Panc1 (cell line): ENCODE measurements at places on chromosomes 11 and 22. TPM values are rescaled to one million over a fixed set of nuclear protein-coding genes. Genes with fewer than 3 reads are reported as not detected.

Gene OR8U1
- total RNA-seq: not detected

DNA sequence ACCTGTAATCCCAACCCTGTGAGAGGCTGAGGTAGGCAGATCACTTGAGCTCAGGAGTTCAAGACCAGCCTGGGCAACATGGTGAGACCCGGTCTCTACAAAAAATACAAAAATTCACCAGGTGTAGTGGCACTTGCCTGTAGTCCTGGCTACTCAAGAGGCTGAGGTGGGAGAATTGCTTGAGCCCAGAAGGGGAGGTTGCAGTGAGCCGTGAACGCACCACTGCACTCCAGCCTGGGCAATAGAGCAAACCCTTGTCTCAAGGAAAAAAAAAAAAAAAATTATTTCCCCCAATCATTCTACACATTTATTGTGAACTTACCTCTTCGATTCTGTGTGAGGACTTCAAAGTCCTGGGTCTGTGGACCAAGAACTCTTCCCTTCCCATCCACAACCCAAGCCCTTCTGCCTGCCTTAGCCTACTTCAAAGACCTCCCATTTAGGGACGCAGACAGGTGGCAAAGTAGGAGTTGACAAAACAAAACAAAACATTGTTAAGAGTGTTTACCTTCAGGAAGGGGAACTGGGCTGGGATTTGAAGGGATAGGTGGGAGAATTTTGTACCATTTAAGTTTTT, 3.8 kb upstream of the WEE1 start:
- DNase-seq: no peak

- DNase-seq: no peak
These were observed 29.0 kb upstream of the ALX4 start for GRCh38 chr11:44338698-44339529.

Gene TBX10
- not detected for total RNA-seq

DNA sequence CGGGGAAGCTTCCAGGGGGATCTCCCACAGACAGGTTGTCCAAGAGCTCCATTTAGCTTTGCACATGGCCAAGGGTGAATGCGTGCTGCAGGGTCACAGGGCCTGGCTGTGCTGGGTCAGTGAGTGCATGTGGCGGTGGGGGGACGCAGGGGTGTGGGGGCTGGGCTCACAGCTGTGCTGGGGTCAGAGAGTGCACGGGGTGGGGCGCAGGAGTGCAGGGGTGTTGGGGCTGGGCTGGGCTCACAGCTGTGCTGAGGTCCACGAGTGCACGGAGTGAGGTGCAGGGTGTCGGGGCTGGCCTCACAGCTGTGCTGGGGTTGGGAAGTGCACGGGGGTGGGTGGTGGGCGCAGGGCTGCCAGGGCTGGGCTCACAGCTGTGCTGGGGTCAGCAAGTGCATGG, 557.7 kb downstream of the BRD1 start:
- DNase-seq: no peak

Gene TUBA8
- total RNA-seq: 1.3 TPM

DNA sequence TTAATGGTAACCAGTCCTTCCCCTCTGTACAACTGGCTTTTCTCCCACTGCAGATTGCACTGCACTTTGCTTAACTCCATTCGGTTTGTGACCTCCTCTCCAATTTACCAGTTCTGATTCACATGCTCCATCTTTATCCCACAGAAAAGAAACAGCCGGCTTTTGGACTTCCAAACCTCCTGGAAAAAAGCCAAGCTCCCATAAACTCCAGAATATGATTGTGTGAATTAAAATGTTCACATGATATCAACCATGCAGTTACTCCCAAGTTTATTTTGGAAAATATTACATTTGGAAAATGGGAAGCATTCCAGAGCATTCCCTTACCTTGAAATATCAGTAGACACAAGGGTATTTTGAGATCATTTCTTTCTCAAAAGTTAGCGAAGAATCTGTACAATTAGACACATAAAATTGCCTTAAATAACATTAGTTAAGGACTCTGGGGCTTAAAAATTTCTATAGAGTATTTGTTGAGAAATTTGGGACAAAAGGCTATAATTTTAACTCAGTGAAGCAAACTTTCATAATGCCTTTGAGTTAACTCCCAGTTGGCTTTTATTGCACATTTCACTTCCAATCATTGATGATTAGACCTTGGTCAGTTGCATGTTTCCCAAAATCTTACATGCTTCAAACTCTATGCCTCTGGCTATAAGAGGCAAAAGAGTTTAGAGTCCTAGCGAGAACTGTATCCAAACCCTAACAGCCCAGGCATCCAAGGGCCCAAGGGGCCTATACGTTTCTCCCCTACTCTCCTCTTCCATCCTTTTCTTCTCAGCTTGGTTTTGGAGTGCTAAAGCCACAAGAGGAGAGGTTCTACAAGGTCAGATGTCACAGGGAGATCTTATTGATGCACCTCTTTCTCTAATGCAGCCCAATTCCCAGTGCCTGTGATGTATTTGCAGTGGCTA, 23.6 kb upstream of the TMEM135 start:
- DNase-seq: no peak

- no peak for DNase-seq
These were observed 728 bp downstream of the TBC1D22A start for GRCh38 chr22:46763051-46763705.

Gene SYT7
- 2.5 TPM for total RNA-seq

DNA sequence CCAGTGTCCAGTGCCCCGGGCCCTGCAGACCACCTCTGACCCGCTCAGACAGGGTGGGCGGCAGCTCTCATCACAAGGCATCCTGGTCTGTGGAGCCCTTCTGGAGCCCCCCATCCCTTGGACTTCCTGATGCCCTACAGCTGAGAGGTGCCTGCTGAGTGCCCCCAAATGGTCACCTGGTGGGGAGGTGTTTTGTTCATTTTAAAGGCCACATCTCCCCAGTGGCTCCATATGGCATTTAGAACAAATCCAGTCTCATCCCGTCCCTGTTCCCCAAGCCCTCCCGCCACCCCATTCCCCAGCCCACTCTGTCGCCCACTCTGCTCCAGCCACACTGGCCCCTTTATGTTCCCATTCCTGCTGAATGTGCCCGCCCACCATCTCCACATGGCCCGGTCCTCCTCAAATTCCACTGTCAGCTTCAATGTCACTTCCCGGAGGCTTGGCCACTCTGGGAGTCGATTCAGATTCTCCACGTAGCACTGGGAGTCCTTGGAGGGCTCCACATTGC, 32.8 kb downstream of the OSBPL5 start:
- DNase-seq: no peak

DNA sequence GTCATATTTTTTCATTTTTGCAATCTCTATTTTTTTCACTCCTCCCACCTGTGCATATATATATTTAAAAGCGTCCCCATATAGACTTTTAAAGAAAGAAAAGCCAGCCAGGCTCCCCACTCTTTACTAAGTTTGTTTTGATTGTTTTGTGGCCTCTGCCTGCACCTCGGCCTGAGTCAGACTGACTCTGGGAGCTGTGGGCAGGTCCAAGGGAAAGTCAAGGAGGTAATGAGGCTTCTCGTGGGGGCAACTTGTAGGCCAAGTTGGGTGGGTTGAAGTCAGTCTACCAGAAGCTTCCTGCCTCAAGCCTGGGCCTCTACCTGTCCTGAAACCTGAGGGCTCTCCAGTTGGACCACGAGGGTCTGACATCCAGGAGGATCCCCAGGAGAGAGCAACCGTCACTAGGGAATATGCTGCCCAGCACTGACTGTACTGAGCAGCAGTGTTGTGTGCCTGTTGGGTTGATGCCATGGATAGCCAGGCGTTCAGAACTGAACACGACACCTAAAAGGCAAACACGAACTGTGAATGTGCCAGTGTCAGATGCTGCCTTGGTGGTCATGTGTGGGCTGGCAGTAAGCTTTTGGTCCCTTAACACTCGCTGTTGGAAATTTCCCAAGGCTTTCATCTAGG, 58.8 kb downstream of the BMAL1 start:
- no peak for DNase-seq

DNA sequence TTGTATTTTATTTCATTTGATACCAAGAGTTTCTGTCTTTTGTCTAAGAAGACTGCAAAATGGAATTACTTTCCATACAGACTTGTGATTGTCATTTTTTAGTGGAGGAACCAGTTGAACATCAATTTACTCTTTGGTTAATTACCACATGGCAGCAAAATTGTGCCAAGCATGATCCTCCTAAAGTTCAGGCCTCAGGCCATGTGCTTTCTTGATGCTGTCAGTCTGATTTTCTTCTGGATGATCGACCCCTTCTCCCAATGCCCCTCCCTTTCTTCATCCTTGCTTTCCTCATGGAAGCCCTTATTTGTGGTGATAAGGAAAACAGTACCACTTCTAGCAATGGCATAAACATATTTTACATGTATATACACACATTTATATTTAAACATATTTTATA, 76.2 kb downstream of the SVIP start:
- no peak for DNase-seq

DNA sequence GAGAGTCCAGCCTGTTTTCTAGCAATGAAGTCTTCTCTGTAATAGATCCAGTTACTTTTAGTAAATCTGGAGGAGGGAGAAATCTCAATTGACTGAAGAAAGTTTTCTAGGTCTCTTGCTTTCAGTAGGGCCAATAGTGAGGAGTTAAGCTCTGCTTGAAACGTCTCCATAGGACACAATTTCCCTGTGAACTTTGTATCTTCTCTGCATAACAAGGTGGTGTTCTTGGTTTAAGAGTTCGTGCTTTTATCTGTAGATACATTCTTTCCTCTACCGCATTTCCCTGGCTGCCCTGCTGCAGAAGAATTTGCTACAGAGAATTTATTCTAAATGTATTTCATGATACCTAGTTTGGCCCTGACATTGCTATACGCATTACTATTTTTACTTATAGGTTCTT, 183.1 kb downstream of the ARHGAP42 start:
- DNase-seq: no peak

DNA sequence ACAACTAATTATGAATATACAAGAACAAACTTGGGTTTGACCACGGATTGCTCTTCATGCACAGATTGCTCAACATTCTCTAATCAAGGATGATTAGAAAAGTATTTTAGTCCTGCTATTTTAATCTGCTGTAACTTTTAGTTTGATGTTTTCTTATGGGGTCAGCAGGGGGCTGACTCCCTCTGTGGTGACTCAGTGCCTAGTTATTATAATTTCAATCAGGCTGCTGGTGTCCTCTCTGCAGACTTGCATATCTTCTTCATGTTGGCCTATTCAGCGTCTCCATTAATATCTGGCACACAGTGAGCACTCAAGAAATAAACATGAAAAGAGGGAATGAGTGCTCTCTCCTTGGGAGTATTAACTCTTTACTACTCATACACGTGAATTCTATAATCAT, 223.8 kb upstream of the DDI1 start:
- DNase-seq: no peak

DNA sequence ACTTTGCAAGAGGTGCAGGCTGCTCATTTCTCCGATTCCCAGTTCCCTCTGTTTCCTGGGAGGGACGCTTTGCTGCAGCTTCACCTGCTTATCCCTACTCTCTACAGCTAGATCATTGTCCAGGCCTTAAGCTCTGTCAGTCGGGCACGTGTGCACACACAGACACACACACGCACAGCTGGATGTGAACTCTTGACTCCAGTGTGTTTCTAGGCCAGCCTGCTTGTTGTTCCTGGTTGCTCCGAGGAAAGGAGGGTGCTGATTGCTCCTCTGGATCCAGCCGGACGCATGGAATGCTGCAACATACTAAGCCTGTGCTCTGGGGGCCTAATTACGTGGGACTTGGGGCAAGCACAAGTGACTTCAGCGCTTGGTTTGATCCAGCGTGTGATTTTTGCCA, 19.7 kb downstream of the ZNRF3 start:
- DNase-seq: no peak

Gene APOA4
- not detected for total RNA-seq

DNA sequence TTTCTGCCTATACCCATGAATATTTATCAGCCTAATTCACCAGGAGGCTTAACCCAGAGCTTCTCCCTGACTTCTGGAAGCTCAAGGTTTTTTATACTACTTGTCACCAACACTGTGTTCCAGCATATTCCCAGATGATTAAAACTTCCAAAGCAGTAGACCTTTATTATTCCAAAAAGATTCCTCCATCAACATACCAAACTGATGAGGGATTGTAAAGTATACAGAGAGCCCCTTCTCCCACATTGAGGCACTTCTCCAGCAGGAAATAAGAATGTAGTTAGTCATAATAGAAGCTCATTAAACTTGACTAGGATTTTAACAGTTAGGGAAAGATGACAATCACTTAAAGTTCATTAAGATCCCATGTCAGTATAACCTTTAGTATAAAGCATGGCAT, 51.4 kb upstream of the CEP126 start:
- no peak for DNase-seq

Gene EFCAB6
- total RNA-seq: 0.21 TPM

Gene ROBO3
- total RNA-seq: 12.0 TPM

Gene ST13
- 200 TPM for total RNA-seq

Gene TH
- total RNA-seq: not detected

Gene OVCH2
- total RNA-seq: not detected

DNA sequence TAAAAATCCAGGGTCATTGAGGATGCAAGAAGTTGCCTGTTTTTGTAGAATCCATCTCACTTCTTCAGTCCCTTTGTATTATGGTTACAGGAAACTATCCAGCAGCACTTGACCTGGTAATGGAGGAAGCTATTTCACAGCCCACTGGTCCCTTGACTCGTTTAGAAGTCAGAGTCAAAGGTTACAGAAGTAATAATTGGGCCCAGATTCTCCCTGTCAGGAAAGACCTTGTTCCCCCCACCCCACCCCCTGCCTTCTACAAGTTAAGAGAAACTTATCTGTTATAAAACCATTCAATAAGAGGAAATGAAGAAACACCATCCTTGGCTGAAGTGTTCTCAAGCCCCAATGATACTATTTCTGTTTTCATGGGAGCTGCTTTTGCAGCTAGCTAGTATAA, 65.8 kb downstream of the CSTPP1 start:
- no peak for DNase-seq
